ENCODE measurements at places on chromosomes 7 and 10. TPM values are rescaled to one million over a fixed set of nuclear protein-coding genes. Genes with fewer than 3 reads are reported as not detected.

DNA sequence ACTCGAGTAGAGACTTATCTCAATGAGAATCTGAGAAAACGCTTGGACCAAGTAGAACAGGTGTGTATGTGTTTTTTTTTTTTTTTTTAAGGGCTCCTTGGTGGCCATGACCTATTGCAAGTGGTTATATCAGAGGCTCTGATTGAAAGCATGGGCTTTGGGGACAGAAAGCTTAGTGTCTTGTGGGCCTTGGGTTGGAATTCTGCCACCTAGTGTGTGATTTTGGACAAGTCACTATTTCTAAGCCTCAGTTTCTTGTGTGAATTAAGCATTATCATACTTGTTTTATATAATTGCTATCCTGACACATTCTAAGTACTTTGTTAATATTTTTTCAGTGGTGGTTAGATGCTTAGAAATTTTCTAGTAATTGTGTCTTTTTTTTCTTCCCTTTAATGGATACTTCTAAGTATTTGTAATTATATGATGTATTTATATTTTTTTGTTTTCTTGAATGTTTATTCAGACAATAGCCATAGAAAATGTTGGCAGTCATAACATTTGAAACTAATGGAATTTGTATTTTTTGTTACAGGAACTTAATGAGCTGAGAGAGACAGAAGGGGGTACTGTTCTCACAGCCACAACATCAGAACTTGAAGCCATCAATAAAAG, 33.1 kb downstream of the SMC3 start:
- no peak overlapping the region for H3K27ac ChIP-seq
- H3K27me3 ChIP-seq: no peaks in the 10 kb centered on the region
- H3K4me3 ChIP-seq: no peak overlapping the region
- peak; percentile 52 for DNase-seq
- peaks cover 4% of the 10 kb centered on the region for H3K36me3 ChIP-seq

DNA sequence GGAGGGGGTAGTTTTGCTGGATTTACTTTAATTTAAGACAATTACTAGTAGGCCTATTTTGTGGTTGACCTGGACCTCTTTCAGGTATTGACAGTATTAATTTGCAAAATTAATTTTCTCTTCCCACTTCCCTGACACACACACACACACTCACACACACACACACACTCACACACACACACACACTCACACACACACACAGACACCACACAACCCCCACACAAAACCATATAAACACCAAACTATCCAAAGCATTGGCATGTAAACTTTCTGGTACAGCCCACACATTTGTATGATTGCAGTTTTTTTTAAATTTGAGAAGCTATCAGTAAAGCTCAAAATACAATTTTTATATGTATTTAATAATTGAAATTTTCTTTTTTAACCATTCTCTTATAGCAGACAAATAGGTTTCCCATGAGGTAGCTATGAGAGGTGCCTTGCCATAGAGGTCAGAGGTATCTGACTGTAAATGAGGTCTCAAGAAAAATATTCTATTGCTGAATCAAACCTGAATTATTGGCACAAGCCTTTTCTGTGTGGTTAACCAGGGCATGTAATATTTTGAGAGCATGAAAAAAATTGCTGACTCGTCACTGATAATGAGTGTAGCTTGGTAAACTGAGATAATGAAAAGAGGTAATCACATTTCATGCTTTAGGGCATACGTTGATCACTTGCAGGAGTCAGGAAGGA, 306.5 kb downstream of the GATA3 start:
- no peaks in the 10 kb centered on the region for H3K27me3 ChIP-seq
- no peak overlapping the region for H3K27ac ChIP-seq
- H3K4me1 ChIP-seq: no peaks in the 10 kb centered on the region
- no peaks in the 10 kb centered on the region for H3K36me3 ChIP-seq

DNA sequence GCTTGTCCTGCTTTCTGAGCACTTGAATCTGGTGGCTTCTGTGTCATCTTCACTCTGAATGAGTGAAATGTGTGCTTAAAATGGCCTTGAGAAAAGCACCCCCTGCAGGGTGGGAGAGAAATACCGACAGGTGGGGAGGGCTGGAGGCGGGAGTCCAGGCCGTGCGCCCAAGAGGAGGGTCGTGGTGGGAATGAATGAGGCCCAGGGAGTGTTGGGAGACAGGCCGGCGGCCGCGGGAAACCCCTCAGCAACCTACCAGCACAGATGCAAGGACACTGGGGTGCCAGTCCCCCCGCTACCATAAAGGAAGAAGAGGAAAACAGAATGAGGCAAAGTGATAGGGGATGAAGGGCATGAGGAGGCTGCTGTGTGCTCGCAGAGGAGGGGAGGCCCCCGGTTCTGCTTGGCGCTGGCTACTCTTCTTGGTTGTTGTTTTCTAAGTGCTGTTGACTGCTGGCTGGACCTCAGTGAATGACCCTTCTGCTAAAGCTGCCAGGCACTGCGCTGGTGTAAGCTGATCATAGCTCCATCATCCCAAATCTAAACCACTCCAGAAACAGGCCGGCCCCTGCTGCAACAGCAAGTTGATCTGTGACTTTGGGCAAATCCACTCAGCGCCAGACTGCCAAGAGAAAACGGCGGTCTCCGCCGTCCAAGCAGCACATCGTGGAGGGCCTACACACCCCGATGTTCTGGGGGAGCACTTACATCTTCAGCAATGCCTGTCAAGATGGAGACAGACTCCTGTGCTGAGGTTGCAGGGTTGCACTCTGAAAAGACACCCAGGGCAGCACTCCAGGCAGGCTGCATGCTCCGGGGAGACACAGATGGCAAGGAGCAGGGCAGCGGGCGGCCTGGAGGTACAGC, 378.5 kb downstream of the DNAJB6 start:
- H3K36me3 ChIP-seq: no peaks in the 10 kb centered on the region
- no peak for DNase-seq
- no peaks in the 10 kb centered on the region for H3K27me3 ChIP-seq
- no peak overlapping the region for H3K4me3 ChIP-seq

Gene ZNF804B
- total RNA-seq: not detected

Gene FGFR2
- 0.17 TPM for total RNA-seq

GRCh38 chr10:111087331-111087756, 10.5 kb downstream of the ADRA2A start:
- H3K27ac ChIP-seq: no peak overlapping the region
- no peaks in the 10 kb centered on the region for H3K36me3 ChIP-seq
- no peaks in the 10 kb centered on the region for H3K27me3 ChIP-seq
- no peak for DNase-seq

Gene PLOD3
- 89.0 TPM for total RNA-seq

GRCh38 chr7:74023092-74023536, 4.9 kb upstream of the ELN start:
- no peak overlapping the region for H3K4me3 ChIP-seq
- H3K27me3 ChIP-seq: peaks cover 3% of the 10 kb centered on the region
- DNase-seq: peak; percentile 43
- peaks cover 11% of the 10 kb centered on the region for H3K4me1 ChIP-seq

Gene ARHGAP21
- 173 TPM for total RNA-seq

Gene ZNF503
- 8.2 TPM for total RNA-seq

- no peak for DNase-seq
- H3K27ac ChIP-seq: no peak within 1 kb of the TSS
These were observed at the start of gene SH2D4B for GRCh38 chr10:80537736-80538480. Gene SH2D4B (plus strand): TSS chr10:80537902. CDS start chr10:80538332, 430 bp downstream.

DNA sequence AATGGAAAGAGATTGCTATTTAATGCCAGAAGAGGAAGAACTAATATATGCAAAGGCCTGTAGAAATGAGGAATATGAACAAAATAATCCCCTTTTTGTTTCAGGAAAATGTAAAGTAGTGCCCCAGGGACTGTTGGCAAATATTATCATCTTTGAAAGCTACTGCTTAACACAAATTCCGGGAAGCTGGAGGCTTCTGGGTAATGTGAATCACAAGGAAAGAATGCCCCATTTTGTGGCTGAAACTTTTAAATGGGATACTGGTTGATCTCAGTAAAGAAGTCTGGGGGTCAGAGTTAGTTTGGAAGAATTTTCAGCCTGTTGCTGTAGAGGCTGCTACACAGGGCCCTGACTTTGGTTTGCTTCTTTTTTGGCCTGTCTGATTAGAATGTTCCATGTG, 141.0 kb downstream of the PTEN start:
- no peak overlapping the region for H3K4me3 ChIP-seq
- H3K27me3 ChIP-seq: no peaks in the 10 kb centered on the region
- peak; percentile 75 for DNase-seq
- H3K4me1 ChIP-seq: no peaks in the 10 kb centered on the region
- no peak overlapping the region for H3K27ac ChIP-seq

Gene KAZALD1
- total RNA-seq: 14.4 TPM

DNA sequence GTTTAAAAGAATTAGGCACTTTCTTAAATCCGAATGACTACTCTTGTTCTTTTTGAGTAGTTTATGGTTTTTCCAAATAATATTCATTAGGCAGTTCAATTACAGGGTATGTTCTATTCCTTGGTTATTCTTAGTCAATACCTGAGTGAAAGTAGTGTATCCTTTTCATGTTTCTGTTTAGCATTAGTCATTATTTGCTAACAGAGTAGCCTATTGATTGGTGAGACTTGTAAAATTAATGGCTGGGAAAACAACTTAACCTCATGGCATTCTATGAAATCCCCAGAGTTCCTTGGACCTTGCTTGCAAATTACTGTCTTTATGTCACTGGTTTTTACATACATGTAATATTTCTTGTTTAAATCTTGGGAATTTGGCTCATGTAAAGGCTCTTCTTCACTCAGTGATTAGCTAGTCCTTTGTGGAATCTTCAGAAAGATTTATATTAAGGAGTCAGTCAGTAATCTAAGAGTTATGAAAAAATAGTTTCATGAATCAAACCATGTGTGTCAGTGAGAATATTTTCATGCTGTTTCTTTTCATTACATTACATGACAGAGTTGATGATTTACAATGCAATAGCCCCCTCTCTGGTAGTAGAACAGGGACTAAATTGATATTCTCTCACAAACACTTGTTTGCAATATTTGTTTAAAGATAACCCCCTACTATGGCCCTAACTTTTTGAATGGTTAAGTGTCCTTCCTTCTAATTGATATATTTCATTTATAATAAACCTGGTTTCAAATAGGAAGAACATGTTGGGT, 81.5 kb upstream of the LRRTM3 start:
- no peak overlapping the region for H3K4me3 ChIP-seq
- no peak overlapping the region for H3K27ac ChIP-seq
- H3K4me1 ChIP-seq: no peaks in the 10 kb centered on the region
- H3K36me3 ChIP-seq: no peaks in the 10 kb centered on the region

- no peaks in the 10 kb centered on the region for H3K27me3 ChIP-seq
- H3K36me3 ChIP-seq: no peaks in the 10 kb centered on the region
- peaks cover 2% of the 10 kb centered on the region for H3K4me1 ChIP-seq
- DNase-seq: peak; percentile 26
These were observed 319.0 kb downstream of the HPSE2 start for GRCh38 chr10:98916526-98917125.

Gene CLCN1
- under 0.01 TPM for total RNA-seq

GRCh38 chr7:80775482-80775881, 137.0 kb downstream of the CD36 start:
- no peak overlapping the region for H3K4me3 ChIP-seq
- H3K27me3 ChIP-seq: no peaks in the 10 kb centered on the region
- no peak for DNase-seq
- H3K36me3 ChIP-seq: peaks cover 5% of the 10 kb centered on the region
- peaks cover 4% of the 10 kb centered on the region for H3K4me1 ChIP-seq

Gene FXYD4
- total RNA-seq: not detected

DNA sequence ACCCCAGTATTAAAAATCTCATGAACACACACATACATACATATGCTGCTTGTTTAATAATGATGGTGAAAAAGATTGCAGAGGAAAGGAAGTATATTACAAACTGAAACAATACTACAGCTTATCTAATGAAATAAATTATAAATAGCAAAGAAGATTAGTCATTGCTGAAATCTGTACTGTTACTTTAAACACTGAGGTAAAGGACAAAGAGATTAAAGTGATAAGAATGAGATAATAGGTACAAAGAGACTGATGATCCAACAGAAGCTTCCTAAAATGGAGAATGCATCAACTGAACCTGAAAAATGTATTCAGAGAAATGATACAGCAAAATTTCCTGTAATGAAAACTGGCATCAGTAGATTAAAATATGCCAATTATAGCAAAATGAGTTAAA, 91.5 kb upstream of the KCND2 start:
- no peak for DNase-seq
- no peaks in the 10 kb centered on the region for H3K36me3 ChIP-seq
- no peaks in the 10 kb centered on the region for H3K4me1 ChIP-seq
- H3K4me3 ChIP-seq: no peak overlapping the region
- no peak overlapping the region for H3K27ac ChIP-seq
- H3K27me3 ChIP-seq: no peaks in the 10 kb centered on the region

DNA sequence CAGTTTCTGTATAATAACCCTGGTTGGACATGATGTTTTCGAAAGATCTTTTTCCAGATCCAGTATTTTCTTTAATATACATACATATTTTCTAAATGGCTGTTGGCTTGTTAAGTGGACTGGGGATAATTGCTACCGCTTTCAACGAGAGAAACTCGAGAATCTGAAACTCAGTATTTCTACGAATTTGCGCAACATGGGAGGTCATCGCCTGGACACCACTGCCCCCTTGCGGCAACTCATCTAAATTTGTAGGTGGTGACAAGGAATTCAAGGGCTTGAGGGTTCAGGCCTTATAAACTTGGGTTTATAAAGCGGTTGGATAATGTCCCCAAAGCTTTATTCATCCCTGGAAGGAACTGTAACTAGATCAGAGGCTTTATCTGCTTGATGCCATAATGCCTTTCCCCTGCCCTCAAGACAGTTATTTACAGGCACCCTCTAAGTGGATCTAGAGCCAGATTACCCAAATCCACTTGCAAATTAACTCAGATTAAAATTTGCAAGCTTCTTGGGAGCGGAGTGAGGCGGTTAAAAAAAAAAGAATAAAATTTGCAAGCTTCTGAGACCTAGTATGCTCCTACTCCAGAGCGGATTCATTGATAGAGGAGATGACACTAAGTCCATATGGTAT, 21.3 kb upstream of the KCNK18 start:
- no peak overlapping the region for H3K27ac ChIP-seq
- DNase-seq: peak; percentile 78
- H3K4me3 ChIP-seq: peak overlapping the region; percentile 26
- no peaks in the 10 kb centered on the region for H3K4me1 ChIP-seq
- H3K27me3 ChIP-seq: peaks cover 4% of the 10 kb centered on the region
- H3K36me3 ChIP-seq: no peaks in the 10 kb centered on the region

GRCh38 chr10:98268694-98269431, 869 bp upstream of the LOXL4 start:
- H3K4me1 ChIP-seq: peaks cover 25% of the 10 kb centered on the region
- peak; percentile 36 for DNase-seq

- H3K4me3 ChIP-seq: no peak overlapping the region
- peak; percentile 36 for DNase-seq
- H3K4me1 ChIP-seq: no peaks in the 10 kb centered on the region
These were observed 89.8 kb downstream of the CREM start for GRCh38 chr10:35216303-35216905.

DNA sequence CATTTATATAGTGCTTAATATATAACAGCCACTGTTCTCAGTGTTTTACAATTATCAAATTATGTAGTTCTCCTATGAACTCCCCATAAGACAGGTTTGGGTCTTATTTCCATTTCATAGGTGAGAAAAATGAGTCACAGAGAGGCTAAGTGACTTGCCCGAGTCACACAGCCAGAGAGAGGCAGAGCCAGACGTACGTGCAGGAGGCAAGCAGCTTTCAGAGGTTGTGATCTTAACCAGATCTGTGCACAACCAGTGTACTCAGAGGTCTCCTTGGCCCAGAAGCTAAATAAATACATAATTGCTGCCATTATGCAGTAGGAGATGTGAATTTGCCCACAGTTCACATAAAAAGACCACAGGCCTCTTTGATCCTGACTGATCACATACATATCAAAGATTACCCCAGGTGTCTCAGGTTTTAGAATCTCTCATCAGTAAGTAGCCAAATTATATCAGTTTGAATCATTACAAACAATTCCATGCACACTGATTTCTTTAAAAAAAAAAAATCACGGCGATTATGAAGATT, 304.7 kb upstream of the AOAH start:
- H3K4me3 ChIP-seq: no peak overlapping the region
- no peak for DNase-seq
- no peaks in the 10 kb centered on the region for H3K36me3 ChIP-seq
